ENCODE measurements at places on chromosomes 12 and 14. TPM values are rescaled to one million over a fixed set of nuclear protein-coding genes. Genes with fewer than 3 reads are reported as not detected.

Gene CCDC38
- polyA plus RNA-seq, result not detected

GRCh38 chr14:21043387-21043973 lies 1.3 kb downstream of the RNASE7 start:
- H3K4me3 ChIP-seq, result no peak overlapping the region
- H3K27ac ChIP-seq, result no peak overlapping the region
- peaks cover 13% of the 10 kb centered on the region for H3K4me1 ChIP-seq
- no peaks in the 10 kb centered on the region for H3K36me3 ChIP-seq
- H3K27me3 ChIP-seq, result no peaks in the 10 kb centered on the region

GRCh38 chr14:57831981-57832380 lies 33.9 kb downstream of the SLC35F4 start:
- H3K27ac ChIP-seq, result no peak overlapping the region
- H3K4me1 ChIP-seq, result no peaks in the 10 kb centered on the region
- H3K4me3 ChIP-seq, result no peak overlapping the region

Gene NGB
- not detected for polyA plus RNA-seq

GRCh38 chr14:81298122-81298521 lies 77.4 kb upstream of the GTF2A1 start:
- H3K27me3 ChIP-seq, result no peaks in the 10 kb centered on the region
- H3K36me3 ChIP-seq, result no peaks in the 10 kb centered on the region
- H3K4me3 ChIP-seq, result no peak overlapping the region

GRCh38 chr14:24688030-24688658 lies 54.2 kb upstream of the GZMB start:
- no peaks in the 10 kb centered on the region for H3K27me3 ChIP-seq
- no peaks in the 10 kb centered on the region for H3K4me1 ChIP-seq
- no peak for DNase-seq
- H3K27ac ChIP-seq, result no peak overlapping the region

Gene FOXN4
- polyA plus RNA-seq, result 0.10 TPM

GRCh38 chr12:88865537-88865936 lies 285.3 kb upstream of the KITLG start:
- no peak overlapping the region for H3K4me3 ChIP-seq
- H3K4me1 ChIP-seq, result no peaks in the 10 kb centered on the region
- no peaks in the 10 kb centered on the region for H3K36me3 ChIP-seq
- no peak overlapping the region for H3K27ac ChIP-seq
- H3K27me3 ChIP-seq, result no peaks in the 10 kb centered on the region

Gene PLEKHD1
- 0.05 TPM for polyA plus RNA-seq

GRCh38 chr12:52539083-52539820 lies 13.7 kb downstream of the KRT71 start:
- no peaks in the 10 kb centered on the region for H3K36me3 ChIP-seq
- no peaks in the 10 kb centered on the region for H3K4me1 ChIP-seq
- no peak overlapping the region for H3K4me3 ChIP-seq
- DNase-seq, result no peak
- no peak overlapping the region for H3K27ac ChIP-seq
- peaks cover 18% of the 10 kb centered on the region for H3K27me3 ChIP-seq

Gene FAM216A
- polyA plus RNA-seq, result 33.1 TPM

DNA sequence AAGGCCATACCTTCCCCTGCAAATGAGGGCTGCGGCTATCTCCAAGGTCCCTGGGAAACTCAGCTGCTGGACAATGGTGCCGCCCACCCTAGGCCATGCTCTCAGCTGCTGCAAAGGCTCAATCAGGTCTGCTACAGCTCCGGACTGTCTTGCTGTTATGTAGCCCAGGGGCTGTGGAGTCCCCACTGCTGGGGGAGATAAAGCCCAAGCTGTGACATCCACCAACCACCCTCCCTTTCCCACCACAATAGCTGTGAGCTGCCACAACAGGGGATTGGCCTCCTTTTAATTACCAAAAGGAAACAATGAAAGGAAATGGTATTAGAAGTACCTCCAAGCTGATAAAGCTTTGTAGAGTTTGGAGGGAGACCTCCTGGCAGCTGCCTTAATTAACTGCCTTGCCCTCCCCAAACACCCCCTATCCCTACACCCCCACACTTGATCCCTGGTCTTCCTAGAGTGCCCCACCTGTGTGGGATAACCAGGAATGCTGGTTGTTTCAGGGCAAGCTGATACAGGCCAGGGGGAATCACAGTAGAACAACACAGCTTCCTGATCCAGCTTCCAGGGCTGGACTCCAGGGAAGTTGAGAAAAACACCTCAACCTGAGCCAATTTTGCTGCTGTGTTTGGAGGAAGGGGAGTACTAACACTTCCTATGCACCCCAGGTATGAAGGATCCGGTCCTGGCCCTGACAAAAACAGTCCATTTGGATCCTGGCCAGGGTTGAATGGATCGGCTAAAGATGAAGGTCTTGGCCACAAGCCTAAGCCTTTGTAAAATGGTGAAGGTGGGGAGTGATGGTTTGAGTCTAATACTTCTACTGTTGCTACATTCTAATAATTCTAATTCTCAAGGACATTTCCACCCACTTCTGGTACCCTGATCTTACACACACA lies at the start of gene VWF:
Gene VWF, minus strand, starts transcription at position 260 of the 899 bp plus-strand sequence. CDS start 1,474 bp downstream, outside the sequence.
- no peak within 1 kb of the TSS for H3K4me3 ChIP-seq
- H3K36me3 ChIP-seq, result no peaks in the 10 kb centered on the region
- H3K27ac ChIP-seq, result peak within 1 kb of the TSS; percentile 19
- no peaks in the 10 kb centered on the region for H3K27me3 ChIP-seq
- DNase-seq, result no peak

GRCh38 chr14:34012978-34013720 lies 62.3 kb upstream of the EGLN3 start:
- no peaks in the 10 kb centered on the region for H3K36me3 ChIP-seq
- no peak for DNase-seq
- H3K27ac ChIP-seq, result no peak overlapping the region
- peaks cover 15% of the 10 kb centered on the region for H3K27me3 ChIP-seq

GRCh38 chr12:119198440-119198839 lies 19.7 kb downstream of the HSPB8 start:
- DNase-seq, result no peak
- H3K4me1 ChIP-seq, result no peaks in the 10 kb centered on the region
- no peak overlapping the region for H3K4me3 ChIP-seq
- no peaks in the 10 kb centered on the region for H3K27me3 ChIP-seq
- H3K36me3 ChIP-seq, result no peaks in the 10 kb centered on the region

Gene CTSG
- not detected for polyA plus RNA-seq

Gene TOMM20L
- not detected for polyA plus RNA-seq

GRCh38 chr14:101929096-101929495 lies 35.3 kb upstream of the DYNC1H1 start:
- H3K4me1 ChIP-seq, result peaks cover 14% of the 10 kb centered on the region
- no peak overlapping the region for H3K27ac ChIP-seq

GRCh38 chr12:4246116-4246515 lies 27.4 kb upstream of the CCND2 start:
- H3K27ac ChIP-seq, result no peak overlapping the region
- H3K4me1 ChIP-seq, result no peaks in the 10 kb centered on the region
- H3K36me3 ChIP-seq, result no peaks in the 10 kb centered on the region
- H3K4me3 ChIP-seq, result no peak overlapping the region
- DNase-seq, result no peak

Gene SYT10
- not detected for polyA plus RNA-seq

DNA sequence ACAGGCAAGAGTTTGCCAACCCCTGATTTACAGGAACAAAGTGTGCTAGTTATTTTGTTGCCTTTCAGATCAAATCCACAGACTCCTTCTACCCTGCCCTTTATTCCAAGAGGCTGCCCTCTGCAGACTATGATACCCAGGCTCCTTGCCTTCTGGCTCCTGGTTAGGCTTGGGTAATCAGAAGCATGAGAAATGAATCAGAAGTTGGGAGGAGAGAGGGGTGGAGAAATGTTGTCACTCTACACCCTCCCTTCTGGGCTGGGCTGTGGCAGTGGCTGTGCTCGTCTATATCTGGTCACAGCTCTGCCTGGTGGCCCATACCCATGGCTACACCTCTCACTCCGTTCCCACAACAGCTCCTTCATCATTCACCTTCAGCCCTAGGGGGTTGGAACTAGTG lies 204.6 kb upstream of the PLXNC1 start:
- H3K27ac ChIP-seq, result no peak overlapping the region
- H3K27me3 ChIP-seq, result no peaks in the 10 kb centered on the region
- H3K4me1 ChIP-seq, result no peaks in the 10 kb centered on the region
- H3K36me3 ChIP-seq, result no peaks in the 10 kb centered on the region

Gene BATF
- polyA plus RNA-seq, result not detected

Gene GAS2L3
- polyA plus RNA-seq, result 1.6 TPM

- no peaks in the 10 kb centered on the region for H3K36me3 ChIP-seq
- no peaks in the 10 kb centered on the region for H3K27me3 ChIP-seq
- H3K4me1 ChIP-seq, result no peaks in the 10 kb centered on the region
- H3K4me3 ChIP-seq, result no peak overlapping the region
- no peak for DNase-seq
- H3K27ac ChIP-seq, result no peak overlapping the region
These were observed 20.9 kb upstream of the EEA1 start for GRCh38 chr12:92950011-92950410.

Gene KLRK1
- not detected for polyA plus RNA-seq

DNA sequence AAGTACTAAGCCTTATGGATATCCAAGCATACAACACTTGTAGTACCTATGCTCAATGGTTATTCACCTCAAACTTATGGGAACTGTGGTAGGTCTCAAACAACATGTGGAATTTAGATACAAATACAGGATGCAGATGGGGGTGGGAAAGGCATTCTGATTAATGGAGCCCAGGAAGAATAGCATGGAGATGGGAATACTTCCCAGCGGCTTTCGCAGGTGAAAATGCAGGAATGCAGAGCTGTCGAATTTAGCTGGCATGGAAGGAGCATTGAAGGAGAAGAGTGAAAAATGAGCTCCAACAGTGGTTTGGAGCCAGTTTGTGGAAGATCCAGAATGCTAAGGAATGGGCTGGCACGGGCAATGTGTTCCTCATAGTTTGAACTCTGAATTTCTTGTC lies 89.9 kb downstream of the NKX2-1 start:
- no peak overlapping the region for H3K4me3 ChIP-seq
- DNase-seq, result no peak
- H3K4me1 ChIP-seq, result no peaks in the 10 kb centered on the region

- peaks cover 30% of the 10 kb centered on the region for H3K4me1 ChIP-seq
- H3K27ac ChIP-seq, result peak overlapping the region; percentile 60
- H3K27me3 ChIP-seq, result no peaks in the 10 kb centered on the region
- H3K36me3 ChIP-seq, result no peaks in the 10 kb centered on the region
- peak; percentile 93 for DNase-seq
These were observed 5.6 kb downstream of the ZNF385A start for GRCh38 chr12:54378796-54379397.

Gene PDZRN4
- polyA plus RNA-seq, result 0.02 TPM

DNA sequence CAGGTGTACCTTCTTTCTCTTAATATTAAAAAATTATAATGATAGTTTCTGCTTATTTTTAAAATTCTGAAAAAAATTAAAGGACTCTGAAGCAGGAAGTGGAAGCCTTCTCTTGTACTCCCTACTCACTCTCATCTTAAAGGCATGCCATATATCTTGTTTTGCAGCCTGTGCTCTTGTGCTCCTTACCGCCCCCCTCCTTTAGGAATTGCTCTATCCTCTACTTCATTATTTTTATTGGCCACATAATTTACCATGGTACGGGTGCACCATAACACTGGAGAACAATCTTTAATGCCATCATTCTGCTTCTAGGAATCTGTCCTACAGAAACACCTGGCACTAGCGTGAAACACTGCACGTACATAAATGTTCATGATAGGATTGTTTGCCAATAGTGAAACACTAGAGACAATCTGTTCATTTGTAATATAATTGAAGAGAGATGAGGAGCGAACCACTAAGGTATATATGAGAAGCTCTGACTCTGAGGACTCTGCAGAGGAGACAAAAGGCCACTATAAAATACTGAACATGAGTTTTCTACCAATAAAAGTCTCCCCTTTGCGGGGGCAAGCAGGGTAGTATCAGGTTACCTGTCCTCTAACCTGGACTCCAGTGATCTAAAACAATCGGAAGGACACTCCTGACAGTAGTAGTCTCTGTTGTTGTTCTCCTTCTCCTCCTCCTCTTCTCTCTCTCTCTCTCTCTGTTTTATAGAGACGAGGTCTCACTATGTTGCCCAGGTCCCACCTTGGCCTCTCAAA lies 6.3 kb upstream of the NYNRIN start:
- H3K27ac ChIP-seq, result peak overlapping the region; percentile 64
- no peak for DNase-seq
- no peaks in the 10 kb centered on the region for H3K36me3 ChIP-seq
- no peak overlapping the region for H3K4me3 ChIP-seq

DNA sequence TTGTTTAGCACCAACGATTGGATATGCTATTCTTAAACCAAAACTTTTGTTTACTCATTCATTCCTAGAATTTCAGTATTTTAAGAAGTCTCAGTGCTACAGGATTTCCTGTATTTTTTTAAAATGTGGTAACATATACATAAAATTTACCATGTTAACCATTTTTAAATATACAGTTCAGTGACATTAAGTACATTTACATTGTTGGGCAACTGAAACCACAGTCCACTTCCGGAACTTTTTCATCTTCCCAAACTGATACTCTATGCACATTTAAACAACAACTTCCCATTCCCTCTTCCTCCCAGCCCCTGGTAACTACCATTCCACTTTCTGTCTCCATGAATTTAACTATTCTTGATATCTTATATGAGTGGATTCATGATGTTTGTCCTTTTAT lies 30.3 kb downstream of the PDE3A start:
- no peak for DNase-seq
- H3K27me3 ChIP-seq, result no peaks in the 10 kb centered on the region
- H3K4me3 ChIP-seq, result no peak overlapping the region
- H3K4me1 ChIP-seq, result no peaks in the 10 kb centered on the region
- no peak overlapping the region for H3K27ac ChIP-seq

DNA sequence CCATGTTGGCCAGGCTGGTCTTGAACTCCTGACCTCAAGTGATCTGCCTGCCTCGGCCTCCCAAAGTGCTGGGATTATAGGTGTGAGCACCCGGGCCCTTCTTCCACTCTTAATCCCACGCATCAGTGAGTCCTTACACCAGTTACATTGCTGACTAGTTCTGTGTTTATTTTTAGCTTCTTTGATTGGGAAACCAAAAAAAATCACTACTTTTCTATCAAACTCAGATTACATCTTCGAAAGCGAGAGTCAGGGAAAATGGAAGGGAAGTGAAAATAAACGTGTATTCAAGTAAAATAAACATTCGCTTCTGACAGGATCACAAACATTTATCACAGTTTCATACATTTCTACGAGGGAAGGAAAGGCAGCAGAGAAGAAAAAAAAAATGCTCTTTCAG lies 32.2 kb downstream of the FGD6 start:
- H3K4me1 ChIP-seq, result no peaks in the 10 kb centered on the region
- no peak overlapping the region for H3K27ac ChIP-seq
- no peaks in the 10 kb centered on the region for H3K36me3 ChIP-seq
- no peaks in the 10 kb centered on the region for H3K27me3 ChIP-seq
- DNase-seq, result no peak
- H3K4me3 ChIP-seq, result no peak overlapping the region

Gene FANCM
- 0.67 TPM for polyA plus RNA-seq

DNA sequence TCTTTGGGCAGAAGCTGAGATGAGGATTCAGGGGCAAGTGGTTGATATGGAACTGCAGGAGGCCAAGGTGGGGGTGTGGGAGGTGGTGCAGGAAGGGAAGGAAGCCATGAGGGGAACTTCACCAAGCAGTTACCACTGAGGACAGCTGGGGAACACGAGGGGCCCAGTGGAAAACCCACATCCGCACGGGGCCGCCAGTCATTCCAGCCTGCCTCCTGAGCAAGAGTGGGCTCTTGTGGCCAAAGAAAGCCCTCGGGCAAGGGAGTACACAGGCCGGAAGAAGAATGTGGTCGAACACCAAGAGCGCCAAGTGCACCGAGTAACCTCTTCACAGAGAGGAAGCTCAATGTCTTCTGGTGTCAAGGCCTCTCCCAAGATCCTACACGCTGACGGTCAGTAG lies 252.2 kb upstream of the FOXN3 start:
- H3K27ac ChIP-seq, result no peak overlapping the region
- H3K4me3 ChIP-seq, result no peak overlapping the region
- H3K27me3 ChIP-seq, result no peaks in the 10 kb centered on the region
- DNase-seq, result no peak

All from SK-N-SH (cell line).